ENCODE measurements at places on chromosomes 7 and 10.

- no peak for DNase-seq
Measured at GRCh38 chr7:68865351-68866199, 732.7 kb upstream of the AUTS2 start.

DNA sequence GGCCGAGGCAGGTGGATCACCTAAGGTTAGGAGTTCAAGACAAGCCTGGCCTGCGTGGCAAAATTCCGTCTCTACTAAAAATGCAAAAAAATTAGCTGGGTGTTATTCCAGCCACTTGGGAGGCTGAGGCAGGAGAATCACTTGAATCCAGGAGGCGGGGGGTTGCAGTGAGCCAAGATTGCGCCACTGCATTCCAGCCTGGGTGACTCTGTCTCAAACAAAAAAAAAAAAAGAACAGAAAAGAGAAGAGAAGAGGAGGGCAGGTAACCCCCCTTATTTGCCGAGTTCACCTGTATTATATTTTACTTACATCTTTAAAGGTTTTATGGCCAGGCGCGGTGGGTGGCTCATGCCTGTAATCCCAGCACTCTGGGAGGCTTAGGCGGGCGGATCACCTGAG is 91.7 kb downstream of the RNF216 start:
- no peak for DNase-seq

DNA sequence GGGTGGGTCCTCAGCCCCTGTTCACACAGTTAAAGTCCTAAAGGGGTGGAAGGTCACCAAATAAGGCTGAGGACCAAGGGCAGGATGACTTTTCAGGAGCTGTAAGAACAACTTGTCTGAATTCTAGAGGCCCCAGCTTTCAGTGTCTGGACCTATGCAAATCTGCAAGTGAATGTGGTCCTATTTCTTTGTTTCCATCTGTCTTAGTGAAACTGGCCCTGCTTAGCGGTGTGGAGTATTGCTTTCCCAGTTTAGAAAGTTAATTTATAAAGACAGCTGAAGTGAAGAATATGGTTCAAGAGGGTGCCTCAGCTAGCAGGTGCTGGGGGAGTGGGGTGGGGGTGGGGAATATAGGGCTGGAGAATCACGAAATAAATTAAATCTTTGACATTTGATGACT is 40.1 kb downstream of the HHEX start:
- no peak for DNase-seq

- no peak for DNase-seq
Measured at GRCh38 chr10:810351-810846, 120.9 kb upstream of the DIP2C start.

DNA sequence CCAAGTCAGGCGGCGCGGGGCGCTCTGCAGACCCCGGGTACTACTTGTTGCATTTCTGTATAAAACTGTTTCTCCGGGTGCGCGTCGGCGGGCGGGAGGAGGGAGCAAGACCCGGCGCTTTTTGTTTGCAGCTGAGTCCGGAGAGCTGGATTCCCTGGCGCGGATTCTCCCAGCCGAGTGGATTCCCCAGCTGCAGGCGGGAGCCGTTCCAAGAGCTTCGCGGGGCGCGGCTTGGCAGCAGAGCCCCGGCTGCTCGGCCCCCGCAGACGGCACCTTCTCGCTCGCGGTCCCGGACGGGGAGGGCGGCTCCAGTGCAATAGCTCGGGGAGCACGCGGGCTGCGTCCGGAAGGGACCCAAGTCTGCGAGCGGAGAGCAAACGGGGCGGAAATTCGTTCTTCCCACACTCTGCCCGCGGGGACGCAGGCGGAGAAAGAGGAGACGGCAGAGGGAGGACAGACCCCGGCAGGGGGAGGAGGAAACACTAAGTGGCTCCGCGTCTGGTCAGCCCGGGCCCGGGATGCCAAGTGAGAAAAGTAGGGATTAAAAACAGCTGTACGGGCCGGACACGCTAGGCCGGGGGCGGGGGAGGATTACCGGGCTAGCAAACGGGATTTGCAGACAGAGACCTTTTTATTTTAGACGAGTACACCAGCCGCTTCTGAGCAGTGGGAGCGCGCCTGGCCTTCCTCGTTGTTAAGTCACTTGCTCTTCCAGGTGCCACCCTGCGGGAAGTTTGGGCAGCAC is at the start of gene TRIL:
Gene TRIL, minus strand, starts transcription at position 96 of the 745 bp plus-strand sequence. CDS start 284 bp downstream, outside the sequence.
- no peak for DNase-seq

- DNase-seq: no peak
Measured at GRCh38 chr7:75920431-75921161, 5.6 kb downstream of the POR start.

- no peak for DNase-seq
Measured at GRCh38 chr7:93843260-93843659, 47.3 kb downstream of the TFPI2 start.

- DNase-seq: no peak
Measured at GRCh38 chr10:64626924-64627323, 1105.7 kb downstream of the REEP3 start.

Measured in DMS 273 treated with DMSO at 0.1 percent for 48 hours (cell line).